ENCODE measurements at places on chromosomes 2 and 18.

- DNase-seq, result no peak
Measured at GRCh38 chr18:30386624-30387023, 655.9 kb downstream of the DSC3 start.

GRCh38 chr18:56390626-56391025 is 247.8 kb downstream of the TXNL1 start:
- DNase-seq, result no peak

GRCh38 chr2:124395961-124396360 is 370.9 kb downstream of the CNTNAP5 start:
- no peak for DNase-seq

GRCh38 chr18:79944126-79944731 is 7.2 kb downstream of the SLC66A2 start:
- DNase-seq, result no peak

- DNase-seq, result no peak
Measured at GRCh38 chr2:6103949-6104348, 411.8 kb downstream of the SOX11 start.

- DNase-seq, result no peak
Measured at GRCh38 chr2:38474715-38475566, 97.9 kb upstream of the ATL2 start.

GRCh38 chr2:146267093-146267492 is 1577.7 kb upstream of the ACVR2A start:
- no peak for DNase-seq

DNA sequence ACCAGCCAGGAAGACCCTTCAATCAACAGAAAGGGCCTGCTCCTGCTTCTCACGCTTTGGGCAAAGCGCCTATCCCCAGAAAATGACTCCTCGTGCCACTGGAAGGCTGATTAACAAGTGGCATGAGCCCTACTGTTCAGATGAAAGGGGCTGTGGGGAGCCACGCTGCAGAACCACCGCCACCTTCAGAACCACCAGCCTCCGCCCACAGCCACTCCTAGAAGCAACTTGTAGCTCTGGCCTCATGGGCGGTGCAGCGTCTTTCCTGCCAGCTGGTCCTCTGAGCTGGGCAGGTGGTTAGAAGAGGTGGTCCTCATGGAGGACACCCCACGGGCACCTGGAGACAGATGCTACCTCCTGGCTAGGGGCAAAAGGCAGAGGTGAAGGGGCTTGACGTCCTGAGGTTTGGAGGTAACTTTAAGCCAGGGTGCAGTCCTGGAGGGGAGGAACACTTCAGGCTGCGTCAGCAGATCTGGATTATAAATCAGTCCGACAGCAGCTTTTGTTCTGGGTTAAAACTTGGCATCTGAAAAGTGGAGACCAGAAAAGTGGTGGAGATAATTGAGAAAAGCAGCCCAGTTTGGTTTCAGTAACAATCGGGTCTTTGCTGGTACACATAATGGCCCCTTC is 861 bp upstream of the SEMA4C start:
- DNase-seq, result peak; percentile 66

- no peak for DNase-seq
Measured at GRCh38 chr18:24914171-24914525, 437.8 kb downstream of the ZNF521 start.

- no peak for DNase-seq
Measured at GRCh38 chr18:23977719-23978483, 36.7 kb upstream of the TTC39C start.

DNA sequence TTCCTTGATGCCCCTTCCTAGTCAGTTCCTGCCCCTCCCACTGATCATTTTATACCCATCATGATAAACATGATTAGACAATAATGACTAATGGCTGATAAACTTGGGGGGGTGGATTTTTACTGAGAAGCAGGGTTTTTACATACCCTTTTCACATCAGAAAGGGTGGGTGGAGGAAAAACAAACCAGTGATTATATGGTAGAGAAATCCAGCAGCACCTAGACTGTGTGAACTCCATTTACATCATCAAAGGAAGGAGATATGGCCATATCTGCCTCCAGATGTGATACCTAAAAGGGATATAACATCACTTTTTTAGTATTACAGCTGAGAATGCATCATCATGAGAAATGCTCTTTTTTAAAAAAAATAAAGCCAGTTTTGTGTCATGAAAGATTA is 89.9 kb downstream of the ANKRD12 start:
- no peak for DNase-seq

- peak; percentile 11 for DNase-seq
Measured at GRCh38 chr2:238945433-238946150, 97.7 kb downstream of the TWIST2 start.

DNA sequence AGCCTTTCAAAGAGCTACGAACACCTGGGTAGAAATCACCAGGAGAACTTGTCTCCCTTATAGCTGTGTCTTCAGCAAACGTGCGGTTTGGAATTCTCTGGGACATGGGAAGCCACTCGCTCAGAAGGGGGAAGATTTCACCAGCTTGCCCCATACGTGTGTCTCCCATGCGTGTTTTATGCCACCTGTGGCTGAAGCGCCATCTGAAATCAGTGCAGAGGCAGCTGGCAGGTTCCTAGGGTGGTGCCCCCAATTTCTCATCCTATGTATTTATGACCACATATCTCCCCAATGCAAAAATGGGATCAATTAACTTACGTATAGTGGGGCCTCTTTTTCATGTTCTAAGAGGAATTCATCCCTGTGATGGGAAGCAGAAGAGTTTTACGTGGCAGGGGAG is 81.6 kb downstream of the TPO start:
- no peak for DNase-seq

- no peak for DNase-seq
Measured at GRCh38 chr2:236610991-236611821, 41.6 kb downstream of the ACKR3 start.

- no peak for DNase-seq
Measured at GRCh38 chr2:51920509-51920908, 888.6 kb upstream of the NRXN1 start.

Data from midbrain (tissue), 1 donor.